ENCODE measurements at places on chromosomes 5 and 9.

DNA sequence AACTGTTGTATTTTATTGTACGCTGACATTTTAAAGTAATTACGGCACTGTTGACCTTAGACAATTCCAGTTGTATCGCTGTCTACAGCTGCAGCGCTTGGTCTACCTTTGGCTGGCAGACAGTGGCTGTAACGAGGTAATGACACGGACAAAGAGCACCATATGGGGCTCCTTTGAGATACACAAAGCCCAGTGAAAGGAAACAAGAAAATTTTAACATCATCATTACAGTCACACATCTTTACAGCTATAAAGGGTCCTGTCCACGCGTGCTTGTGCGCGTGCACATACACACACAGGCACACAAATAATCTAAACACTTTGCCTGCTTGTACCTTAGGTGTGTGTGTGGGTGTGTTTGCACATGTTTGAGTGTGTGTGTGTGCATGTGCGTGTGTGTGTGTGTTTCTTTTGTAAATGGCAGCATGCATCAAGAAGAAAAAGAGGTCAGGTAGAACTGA, 946.0 kb downstream of the NR2F1-AS1 start:
- DNase-seq: no peak

- no peak for DNase-seq
These were observed 205.1 kb upstream of the EFNA5 start for GRCh38 chr5:107875833-107876232.

DNA sequence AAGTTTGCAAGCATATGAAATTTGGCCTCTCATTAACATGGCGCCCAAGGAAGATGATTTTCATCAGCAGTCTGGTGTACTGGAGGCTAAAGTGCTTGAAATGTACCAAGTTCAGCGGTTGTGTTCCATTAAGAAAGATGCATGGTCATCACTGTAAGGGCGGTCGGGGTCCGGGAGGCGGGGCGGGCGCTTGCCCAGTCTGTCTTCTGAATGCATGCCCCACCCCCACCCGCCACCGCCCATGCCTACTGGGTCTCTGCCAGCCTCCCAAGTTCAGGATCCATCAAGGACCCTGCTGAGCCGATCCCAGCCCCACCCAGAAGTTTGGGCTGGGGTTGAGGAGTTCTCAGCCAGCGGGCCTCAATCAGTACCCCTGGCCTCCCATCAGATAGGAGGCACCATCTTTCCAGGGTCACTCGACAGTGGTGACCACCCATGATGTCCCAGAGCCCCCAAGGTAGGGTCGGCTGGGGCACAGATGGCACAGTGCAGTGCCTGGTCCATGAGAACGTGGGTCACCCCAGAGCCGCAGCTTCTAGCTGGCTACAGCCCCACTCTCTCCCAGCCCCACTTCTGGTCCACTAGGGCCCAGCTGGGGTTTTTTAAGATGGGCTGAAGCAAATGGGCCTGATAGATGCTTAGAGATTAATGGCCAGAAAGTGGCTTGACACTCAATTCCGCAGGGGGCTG, 24.4 kb upstream of the PRDM12 start:
- DNase-seq: no peak

DNA sequence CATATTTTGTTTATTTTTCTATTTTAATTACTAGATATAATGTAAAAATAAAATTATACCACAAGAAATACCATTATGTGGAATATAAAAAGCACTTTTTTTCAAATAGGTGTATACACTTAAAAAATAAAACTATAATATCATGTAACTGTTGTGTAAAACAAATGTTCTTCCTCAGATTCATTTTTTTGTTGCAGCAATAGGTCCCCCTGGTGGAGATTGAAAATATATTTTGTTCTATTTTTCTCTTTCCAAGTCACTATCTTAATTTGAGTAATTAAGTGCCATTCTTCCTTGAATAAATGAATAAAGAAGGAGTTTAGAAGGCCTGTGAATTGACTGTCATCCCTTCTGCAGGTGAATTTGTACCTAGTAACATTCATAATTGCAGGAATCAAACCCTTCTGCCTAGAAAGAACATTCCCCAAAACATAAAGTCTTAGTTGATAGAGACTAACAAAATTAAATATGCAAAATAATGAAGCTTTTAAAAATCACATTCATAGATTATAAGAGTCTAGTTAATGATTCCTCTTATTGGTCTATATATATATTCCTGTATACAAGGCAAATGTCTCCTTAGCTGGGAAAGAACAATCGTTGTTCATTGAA, 23.4 kb downstream of the CETN3 start:
- DNase-seq: no peak

GRCh38 chr9:133991214-133991921, 756 bp downstream of the VAV2 start:
- no peak for DNase-seq

DNA sequence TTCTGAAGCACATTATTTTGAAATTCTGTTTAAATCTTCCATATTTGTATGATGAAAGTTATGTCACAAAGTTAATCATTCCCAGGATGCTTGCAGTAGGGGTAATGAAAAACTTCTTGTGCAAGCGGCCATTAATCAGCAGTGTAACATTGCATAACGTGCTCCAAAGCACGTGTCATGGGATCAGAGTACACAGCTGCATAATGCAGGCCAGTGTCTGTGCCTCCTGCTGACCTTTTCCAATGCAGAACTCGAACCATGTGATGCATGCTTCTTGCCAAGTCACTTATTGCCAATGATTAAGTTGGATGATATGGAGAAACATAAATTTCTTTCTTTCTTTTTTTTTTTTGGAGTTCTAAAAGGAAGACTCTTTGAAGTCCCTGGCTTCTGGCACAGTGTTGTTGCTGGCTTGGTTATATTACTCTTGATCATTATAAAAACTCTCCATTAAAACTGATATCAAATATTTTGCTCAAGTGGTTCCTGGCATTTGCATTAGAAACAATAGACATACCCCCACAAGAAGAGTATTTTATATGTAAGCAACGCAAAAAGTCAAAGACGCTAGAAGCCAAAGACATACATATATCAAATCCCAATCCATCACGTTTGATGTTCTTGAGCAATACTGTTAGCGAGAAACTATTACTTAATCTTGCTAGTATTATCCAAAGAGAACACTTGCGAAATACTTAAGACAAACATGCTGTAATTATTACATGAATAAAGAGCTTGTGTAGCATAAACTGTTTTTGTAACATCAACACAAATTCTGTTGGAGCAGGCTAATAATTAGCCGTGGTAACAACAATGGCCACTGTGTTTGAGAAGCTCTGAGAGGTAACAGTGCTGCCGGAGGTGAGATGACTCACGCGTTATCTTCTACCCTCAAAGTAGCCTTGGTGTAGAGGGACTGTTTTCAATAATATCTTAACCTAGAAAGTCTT, 164.2 kb downstream of the AUH start:
- DNase-seq: no peak

DNA sequence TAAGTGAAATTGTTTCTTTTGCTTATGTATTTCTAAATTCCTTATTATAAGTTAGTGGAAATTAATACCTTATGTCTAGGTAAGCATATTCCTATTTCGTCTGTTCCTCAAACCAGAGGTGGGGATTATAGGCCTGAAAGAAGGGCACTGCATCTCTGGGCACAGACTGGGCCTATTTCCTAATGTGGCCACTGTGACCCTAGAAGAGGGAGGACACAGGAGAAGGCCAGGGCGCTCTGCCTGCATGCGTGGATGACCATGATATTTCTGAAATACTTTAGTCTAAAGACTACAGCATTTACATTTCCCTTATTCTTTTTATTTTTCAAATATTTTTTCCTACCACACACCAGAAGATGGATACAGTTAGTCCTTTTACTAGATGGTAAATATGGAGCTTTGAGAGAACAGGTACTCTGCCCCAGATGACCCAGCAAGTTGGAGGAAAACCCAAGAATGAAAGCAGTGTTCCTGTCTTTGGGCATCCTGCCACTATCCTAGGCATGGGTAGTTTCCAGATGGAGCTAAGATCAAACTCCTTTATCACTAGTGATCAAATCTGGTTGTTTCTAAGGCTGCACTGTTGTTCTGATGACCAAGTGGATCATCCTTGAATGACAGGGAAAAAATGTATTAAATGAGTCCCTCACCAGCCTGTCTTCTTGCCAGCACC, 27.8 kb downstream of the RUSC2 start:
- no peak for DNase-seq

GRCh38 chr5:59474324-59474723, 419.2 kb downstream of the PDE4D start:
- DNase-seq: no peak

DNA sequence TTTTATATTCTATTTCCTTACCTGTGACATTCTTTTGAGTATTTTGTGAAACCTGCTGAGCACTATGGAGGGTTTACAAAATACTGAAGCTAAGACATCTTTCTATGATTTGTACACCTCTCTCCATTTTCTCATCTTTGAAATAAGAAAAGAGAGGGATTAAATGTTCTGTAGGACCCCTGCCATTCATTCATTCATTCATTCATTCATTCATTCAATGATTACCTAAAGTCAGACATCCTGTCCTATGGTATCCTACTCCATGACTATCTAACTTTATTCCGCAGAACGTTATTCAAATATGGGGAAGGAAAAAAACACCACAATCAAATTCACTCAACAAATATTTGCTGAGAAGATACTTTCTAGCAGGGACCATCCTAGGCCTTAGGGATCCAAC, 51.4 kb downstream of the AP3B1 start:
- DNase-seq: no peak

GRCh38 chr5:149870697-149871096, 73.9 kb downstream of the PDE6A start:
- no peak for DNase-seq

DNA sequence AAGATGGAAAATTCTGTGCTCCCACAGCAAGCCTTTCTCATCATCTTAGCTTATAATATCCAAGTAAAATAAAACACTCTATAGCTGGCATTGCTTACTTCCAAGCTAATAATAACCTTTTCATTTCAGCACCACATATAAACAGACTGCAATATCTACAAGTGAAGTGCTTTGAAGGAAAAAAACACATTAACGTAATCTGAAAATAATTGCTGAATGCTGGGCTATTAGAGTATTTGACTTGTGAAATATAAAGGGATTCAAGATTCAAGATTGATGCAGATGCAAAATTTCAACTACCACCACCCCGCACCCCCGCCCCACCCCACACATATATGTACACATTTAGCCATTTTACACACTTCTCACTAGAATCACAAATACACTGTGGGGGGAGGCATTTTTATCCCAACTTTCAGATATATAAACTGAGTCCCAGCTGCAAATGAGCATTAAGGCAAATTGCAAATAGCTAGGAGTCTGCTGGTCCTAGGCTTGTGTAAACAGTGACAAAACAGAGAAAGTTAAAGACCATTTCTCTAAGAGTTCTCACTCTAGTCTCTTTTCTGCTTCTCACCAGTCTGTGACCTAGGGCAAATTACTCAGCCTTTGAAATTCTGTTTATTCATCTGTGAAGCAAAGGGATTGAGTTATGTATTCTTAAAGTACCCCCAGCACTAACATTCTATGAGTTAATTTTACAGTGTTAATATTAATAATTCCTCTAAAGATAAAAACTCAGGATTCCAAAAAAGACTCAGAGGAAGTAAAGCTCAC, 489.4 kb downstream of the PRELID2 start:
- no peak for DNase-seq

DNA sequence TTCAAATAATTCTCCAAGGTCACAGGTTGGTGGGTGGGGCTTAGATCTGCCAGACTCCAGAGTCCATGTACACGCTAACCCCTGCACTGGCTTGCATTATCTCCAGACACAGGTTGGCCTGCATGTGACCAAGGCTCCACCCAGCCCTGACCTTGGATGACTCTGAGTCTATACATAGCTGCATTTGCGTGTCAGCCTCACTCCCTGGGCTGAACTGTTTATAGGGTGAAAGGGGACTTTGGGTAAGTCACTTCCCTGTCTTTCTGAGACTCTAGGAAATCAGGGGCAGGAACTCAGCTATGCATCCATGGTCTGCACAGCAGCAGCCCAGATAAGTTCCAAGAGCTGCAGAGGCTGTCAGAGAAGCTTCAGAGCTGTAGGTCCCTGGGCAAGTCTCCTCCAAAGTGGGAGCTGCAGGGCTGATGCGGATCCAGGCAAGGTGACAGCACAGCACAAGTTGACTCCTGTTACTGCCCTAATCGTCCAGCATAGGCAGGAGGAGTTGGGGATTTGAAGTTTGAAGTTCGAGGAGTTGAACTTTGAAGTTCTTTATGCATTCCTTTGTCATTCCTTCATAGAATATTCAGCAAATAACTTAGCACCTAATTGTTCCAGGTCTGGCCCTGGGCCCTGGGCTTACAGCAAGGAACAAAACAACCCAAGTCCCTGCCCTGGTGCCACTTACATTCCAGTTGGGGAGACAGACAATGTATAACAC, 53.4 kb downstream of the SLC22A5 start:
- no peak for DNase-seq

DNA sequence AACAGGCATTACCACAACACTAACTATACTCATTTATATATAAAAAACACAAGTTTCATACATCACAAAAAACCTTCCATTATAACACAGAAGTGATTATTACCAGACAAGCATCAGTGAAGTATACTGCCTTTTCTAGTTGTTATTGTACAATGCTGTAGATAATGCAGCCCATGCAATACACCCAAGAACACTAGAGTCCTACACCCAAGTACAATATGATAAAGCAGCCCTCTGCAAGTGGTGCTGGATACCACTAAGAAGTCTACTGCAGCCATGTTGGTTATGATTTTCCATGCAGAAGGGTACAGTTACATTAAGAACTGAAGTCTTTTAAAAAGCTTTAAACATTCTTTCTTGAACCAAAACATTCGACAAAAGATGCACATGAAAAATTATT, 10.3 kb downstream of the ZFAND5 start:
- DNase-seq: no peak

GRCh38 chr9:96660692-96661248, 5.7 kb upstream of the PRXL2C start:
- no peak for DNase-seq

- no peak for DNase-seq
These were observed 25.0 kb downstream of the HMCN2 start for GRCh38 chr9:130290291-130291181.

- DNase-seq: no peak
These were observed 62.2 kb downstream of the COX7C start for GRCh38 chr5:86679949-86680348.

All from stimulated activated CD8-positive, alpha-beta memory T cell treated with anti-CD3 and anti-CD28 coated beads, Interleukin-12 subunit alpha, Interleukin-12 subunit beta, amount 100 ng/mL, for 4 hours (primary cell).